GM23248 (cell line): ENCODE measurements at places on chromosomes 2 and 18.

DNA sequence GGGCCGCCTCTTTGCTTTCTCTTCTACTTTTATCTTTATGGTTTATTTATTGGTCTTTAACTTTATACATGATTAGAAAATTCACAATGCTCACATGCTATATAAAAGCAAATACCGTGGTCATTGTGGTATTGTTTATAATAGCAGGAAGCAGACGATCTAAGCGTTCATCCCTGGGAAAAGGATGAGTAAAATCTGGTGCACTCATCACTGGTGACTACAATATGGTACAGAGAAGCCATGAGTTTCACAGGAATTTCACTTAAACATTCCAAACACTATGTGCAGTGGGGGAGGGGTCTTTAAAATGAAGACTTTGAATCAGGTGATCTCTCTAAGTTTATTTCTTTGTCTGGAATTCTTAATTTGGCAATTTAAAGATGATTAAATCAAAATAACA, 97.9 kb downstream of the SCN3A start:
- DNase-seq = no peak

DNA sequence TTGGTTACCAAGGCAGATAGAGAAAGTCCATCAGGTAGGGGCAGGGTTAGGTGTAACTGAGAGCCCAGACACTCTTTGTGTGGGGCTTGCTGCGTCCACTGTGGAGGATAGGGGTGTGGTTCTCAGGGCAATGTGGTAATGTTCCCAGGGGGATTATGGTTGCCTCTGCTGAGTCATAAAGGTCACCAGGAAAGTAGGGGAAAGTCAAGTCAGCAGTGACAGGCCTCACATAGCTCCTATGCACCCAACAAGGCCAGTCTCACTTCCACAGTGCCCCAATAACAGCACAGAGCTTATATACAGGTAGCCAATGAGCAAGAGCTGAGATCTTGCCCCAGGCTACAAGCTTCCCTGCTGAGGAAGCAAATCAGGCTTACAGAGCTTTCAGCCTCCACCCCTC, 1438.0 kb upstream of the ZEB2 start:
- DNase-seq = peak; percentile 27

DNA sequence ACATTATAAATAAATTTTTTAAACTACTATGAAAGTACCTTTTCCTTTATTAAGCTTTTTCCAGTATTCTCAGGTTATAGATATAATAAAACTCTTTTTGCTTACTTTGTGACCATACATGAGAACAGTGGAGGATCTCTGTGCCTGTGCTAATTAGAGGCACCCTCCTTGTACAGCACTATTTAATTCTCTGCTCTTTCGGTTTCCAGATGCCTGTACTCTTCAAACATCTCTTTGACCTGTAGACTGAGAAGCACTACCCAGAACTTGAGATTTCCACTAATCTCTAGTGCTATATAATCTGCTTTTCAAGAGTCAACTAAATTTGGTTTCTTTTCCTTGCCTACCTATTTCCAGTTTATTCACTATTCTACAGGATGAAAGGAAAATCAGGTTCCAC, 131.1 kb downstream of the GULP1 start:
- no peak for DNase-seq

DNA sequence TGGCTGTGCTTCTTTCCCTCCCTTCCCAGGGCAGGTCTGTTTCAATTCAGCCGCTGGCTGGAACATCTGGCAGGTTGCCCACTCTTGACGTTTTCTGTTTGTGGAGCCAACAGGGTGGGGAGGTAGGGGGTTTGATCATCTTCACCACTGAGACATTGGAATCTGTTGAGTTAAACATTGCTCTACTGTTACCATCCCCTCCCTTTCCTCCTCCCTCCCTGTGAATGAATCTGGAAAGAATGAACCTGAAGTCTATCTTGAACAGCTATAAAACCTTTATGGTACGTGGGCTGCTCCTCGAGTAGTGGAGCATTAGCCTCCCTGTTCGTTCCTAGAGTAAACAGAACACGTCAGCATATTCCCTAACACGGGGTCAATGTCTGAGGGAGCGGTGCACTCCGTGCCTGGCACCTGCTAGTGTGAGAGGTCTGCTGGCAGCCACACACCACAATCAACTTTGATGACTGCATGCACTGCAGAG, 249.9 kb upstream of the RBBP8 start:
- DNase-seq = peak; percentile 68

- no peak for DNase-seq
These were observed 14.0 kb upstream of the PDIA6 start for GRCh38 chr2:10826625-10827024.

- peak; percentile 96 for DNase-seq
These were observed 85.3 kb downstream of the C2orf74 start for GRCh38 chr2:61247204-61247812.

DNA sequence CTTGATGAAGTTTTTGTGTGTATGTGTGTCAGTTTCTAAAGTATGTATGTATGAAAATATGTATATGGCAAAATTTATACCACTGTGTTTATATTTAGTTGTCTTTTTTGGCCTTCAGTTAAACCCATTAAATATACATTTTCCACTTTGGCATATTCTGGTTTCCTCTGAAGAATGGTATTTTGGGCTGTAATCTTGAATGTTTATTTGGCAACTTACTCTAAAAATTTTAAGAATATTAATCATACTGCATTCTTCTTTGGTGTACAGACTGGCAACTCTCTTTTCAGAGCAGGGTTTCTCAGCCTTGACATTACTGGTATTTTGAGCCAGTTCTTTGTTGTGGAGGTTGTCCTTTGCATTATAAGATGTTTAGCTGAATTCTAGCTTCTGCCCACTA, 27.9 kb upstream of the CCBE1 start:
- peak; percentile 47 for DNase-seq

DNA sequence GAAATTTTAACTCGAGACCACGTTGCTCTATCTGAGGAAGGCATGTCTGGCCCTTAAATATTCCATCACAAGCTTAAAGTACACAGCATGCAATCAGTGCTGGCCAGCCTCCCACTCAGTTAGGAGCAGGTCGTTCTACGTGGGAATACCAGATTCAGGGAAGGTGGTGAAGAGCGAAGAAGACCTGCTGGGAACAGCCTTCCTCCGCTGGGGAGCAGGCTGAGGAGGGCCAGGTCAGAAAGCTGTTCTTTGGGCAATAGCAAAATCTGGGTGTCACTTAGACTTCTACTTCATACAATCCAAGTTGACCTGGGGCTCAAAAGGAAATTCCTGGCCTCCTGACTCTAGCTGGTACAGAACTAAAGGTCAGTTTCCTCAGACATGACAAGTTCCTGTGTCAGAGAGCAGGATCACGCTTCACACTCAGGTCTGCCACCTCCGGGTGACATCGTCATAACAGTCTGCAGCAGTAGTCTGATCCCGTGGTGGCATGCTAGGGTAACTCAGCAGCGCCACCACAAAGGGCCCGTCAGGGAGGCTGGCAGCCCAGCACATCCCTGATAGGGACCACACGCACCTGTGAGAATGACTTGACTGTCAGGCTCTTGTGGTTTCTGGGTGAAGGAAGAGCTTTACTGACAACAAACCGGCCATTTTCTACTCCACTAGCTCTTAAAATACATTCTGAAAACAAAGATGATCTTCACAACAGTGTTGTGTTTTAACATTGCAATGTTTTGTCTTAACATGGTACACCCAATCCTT, 35.2 kb upstream of the NAPG start:
- no peak for DNase-seq

- no peak for DNase-seq
These were observed 152.7 kb upstream of the NT5C1B start for GRCh38 chr2:18741895-18742732.

DNA sequence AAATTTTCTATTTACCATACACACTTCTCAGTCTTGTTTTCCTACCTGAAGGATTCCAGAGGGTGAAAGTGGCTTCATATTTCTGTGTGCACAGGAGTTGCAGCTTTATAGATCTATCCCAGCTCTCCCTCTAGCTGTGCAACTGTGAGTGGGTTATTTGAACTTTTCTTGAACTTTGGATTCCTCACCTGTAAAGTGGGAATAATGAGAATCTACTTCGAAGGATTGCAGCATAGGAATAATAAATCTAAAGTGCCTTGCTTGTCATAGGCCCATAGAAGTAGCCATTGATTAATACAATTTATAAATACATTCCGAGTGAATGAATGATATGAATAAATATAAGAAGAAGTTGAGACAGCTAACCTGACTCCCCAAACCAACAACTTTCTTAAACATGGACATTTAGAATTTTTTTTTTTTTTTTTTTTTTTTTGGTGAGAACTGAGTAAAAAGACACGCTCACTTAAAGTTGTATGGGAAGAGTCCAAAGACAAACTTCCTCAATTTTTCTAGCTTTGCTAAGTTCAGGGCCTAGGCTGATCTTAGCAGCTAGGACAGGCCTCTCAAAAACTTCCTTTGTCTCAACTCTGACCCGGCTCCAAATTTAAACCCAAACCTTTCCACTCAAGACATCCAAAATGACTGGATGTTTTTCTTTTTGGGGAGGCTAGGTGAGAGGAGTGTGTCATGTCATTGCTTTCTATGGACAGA, 203.3 kb upstream of the FBXO11 start:
- DNase-seq = no peak

- DNase-seq = peak; percentile 61
These were observed 2.4 kb upstream of the SMAD7 start for GRCh38 chr18:48953104-48953706.

- no peak for DNase-seq
These were observed 902.6 kb upstream of the GCFC2 start for GRCh38 chr2:76613330-76613729.

GRCh38 chr18:78605255-78605654, 374.4 kb upstream of the SALL3 start:
- DNase-seq = no peak
